ENCODE measurements at places on chromosomes 6 and 20.

DNA sequence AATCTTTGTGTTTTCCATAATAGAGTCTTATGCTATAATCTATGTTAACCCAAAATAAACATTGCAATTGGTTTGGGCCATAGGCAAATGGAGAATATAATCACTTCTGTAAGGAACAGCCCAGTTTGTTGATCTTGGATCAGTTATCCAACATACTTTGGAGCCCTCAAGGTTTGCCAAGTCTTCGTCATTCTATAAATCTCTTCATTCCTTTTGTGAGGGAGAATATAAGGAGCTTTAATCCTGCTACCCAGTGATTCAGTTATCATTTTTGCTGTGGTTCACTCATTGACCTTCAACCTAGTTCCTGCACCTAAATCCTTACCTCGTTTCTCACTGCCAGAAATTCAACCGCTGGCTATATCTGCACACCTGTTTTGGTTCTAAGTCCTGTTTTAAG lies 500.3 kb upstream of the PTCHD4 start:
- no peak for DNase-seq

DNA sequence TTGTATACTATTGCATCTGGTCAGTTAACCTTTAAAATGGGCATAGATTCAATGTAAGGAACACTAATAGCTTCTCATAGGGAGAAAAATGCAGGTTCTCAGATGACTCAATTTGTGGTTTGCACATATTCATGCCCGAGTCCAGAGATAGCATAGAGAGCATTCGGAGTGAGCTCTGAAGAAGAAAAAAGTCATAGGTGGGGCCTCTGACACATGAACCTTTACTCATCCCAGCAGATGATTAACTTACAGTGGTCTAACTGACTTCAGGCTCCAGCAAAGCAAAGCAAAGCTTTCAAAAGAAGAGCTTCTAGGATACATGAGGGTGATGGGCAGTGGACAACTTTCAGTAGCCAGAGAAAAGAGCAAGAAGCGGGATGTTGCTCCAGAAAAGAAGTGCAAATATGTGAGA lies 55.3 kb upstream of the BTN3A2 start:
- no peak for DNase-seq

GRCh38 chr20:54361475-54361874 lies 113.9 kb upstream of the DOK5 start:
- no peak for DNase-seq

DNA sequence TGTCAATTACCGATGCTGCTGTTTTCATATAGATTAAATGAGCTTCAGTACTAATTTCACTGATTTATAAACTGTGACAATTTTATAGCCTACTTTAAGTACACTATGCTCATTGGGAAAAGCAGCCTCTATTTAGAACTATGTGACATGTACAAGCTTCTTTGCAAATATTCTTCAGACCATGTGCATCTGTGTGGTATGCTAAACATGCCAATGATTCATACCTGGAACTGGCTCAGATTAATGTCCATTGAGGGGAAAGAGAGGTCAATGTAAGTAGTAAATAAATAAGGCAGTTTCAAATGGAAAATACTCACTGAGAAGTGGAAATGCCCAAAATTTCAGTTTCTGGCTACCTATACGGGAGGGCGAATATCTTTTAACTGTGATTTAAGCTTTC lies 777.7 kb downstream of the C6orf118 start:
- DNase-seq, result no peak

- DNase-seq, result no peak
Measured at GRCh38 chr20:12847872-12848271, 160.9 kb upstream of the SPTLC3 start.

DNA sequence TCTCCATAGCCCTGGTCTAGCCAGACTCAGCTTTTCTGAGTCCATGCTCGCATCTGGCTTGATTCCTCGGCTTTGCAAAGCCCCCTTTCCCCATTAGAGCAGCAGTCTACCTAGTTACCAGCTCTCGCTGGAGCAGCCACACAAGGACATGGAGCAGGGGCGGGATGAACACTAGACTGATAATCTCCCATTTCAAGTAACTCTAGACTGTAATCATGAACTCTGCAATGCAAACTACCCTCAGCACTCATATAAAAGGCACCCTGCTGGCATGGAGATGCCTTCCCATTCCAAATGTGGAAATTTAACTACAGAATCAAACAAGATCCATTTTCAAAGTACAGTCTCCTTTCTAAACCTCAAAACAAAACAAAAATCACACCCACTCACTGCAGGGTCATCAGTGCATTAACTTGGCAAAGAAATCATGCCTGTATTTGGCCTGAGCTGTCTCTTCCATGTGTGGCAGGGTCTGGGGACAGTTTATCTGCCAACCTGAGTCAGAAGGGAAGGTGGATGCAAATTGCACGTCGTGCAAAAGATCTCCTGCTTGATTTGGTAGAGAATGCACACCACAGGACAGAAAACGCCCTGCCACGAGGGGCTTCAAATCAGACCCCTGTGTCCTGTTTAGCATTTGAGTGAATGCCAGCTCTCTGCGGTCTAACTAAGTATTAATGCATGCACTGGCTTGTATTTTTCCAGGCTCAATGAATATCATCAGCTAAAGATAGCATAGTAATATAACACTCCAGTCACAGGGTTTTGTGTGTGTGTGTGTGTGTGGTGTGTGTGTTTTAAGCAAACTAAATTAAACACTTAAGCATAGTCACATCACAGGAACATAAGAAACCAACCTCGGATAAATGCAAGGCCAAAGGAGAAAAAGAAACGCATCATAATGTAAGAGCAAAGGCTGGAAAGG lies 85.3 kb downstream of the MYLK4 start:
- no peak for DNase-seq

DNA sequence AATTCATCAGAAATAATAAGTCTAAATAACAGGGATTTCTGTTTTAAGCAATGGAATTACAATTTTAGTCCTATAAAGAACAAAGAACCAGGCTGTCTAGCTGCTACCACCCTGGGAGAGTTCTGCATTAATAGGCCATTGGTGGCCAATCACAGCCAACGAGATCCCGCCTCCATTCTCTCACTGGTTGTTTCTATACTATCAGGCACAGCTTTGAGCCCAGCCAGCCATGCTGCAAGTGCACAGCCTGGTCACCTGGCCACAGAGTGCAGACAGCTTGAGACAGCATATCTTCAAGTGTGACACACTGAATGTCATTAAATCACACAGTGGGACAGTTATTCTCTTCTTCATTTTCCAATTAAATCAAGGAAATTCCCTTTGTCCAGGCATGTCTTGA lies 16.1 kb upstream of the RAB22A start:
- DNase-seq, result peak; percentile 68
